ENCODE measurements at places on chromosomes 6 and 20.

GRCh38 chr6:45654673-45655072 is 276.9 kb upstream of the SUPT3H start:
- DNase-seq = no peak

DNA sequence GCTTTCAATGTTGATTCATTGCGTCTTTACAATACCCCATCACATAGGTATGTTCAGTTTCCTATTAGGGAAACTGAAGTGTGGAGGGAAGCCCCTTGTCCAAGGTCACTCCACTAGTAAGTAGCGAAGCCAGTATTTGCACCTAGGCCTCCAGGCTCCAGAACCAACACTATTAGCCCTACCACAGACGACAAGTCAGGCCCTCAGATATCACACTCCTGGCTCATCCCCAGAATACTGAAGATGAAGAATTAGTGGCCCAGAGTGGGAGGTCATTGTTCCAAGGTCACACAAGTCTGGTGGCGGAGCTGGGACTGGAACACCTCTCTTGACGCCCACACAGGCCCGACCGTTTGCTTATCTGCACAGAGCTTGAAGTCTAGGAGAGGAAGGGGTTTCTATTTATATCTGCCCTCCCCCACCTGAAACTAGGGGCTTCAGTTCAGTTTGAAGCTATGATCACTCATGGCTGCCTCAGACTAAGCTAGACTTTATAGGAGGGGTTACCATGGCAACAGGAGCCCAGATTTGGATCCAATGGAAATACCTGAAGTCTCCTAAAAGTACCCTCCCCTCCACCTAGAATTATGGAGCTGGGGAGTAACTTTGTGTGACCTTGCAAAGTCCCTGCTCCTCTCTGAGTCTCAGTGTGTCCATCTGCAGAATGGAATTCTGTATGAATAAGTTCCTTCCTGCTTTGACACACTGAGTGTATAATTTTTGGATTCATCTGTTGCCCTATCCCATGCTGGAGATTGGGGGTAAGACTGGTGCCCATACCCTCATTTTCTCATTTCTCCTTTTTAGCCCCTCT is 2.2 kb downstream of the SNTA1 start:
- no peak for DNase-seq

DNA sequence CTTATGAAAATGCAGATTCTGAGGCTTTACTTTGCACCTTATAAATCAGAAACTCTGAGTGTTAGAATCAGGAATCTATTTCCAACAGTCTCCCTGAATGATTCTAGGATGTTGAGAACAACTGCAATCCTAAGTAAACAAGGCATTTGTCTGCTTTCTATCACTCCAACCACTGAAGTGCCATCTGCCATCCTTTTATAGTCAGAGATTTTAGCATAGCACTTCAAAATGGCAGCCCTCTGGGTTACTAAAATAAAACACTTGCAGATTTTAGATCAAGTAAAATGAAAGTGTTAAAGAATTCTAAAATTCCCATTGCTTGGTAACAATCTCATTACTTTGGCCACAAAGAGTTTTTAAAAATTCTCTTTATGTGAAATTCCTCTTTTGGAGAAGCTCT is 258.9 kb downstream of the CD109 start:
- no peak for DNase-seq

DNA sequence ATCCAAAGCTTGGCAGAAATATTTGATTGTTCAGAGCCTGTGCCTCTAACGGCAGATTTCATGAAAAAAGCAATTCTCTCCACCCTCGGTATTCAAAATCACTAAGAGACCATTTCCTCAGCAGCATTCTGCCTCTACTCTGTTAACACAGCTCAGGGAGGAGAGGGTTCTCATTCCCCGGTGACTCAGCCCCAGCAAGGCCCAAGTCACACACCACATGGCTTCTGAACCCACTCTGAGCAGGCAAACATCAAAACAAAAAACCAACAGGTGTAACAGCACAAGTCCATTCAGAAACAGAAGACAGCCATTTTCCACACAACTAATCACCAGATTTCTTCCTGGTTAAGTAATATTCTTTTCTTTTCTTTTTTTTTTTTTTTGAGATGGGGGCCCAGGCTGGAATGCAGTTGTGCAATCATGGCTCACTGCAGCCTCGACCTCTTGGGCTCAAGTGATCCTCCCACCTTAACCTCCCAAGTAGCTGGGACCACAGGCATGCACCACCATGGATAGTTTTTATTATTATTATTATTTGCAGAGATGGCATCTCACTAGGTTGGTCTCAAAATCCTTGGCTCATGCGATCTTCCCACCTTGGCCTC is 55.4 kb downstream of the GFOD1 start:
- DNase-seq = peak; percentile 55

GRCh38 chr6:56831334-56831733 is 123.6 kb upstream of the BEND6 start:
- no peak for DNase-seq

- DNase-seq = peak; percentile 35
Measured at GRCh38 chr6:163427498-163428254, 13.2 kb downstream of the QKI start.

DNA sequence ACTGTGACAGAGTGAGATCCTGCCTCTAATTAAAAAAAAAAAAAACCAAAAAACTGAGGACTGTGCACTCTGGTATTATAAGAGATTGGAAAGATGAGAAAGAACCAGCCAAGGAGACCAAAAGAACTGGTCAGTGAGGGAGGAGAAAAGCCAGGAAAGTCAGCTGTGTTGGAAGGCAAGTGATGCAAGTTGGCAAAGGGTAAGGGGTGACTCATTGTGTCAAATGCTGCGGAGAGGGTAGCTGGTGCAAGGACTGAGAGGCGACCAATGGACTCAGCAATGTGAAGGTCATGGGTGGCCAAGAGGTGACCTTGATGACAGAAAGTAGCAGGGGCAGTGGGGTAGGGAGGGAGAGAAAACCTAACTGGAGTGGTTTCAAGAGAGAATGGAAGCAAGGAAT is 27.4 kb upstream of the LRRN4 start:
- DNase-seq = no peak

DNA sequence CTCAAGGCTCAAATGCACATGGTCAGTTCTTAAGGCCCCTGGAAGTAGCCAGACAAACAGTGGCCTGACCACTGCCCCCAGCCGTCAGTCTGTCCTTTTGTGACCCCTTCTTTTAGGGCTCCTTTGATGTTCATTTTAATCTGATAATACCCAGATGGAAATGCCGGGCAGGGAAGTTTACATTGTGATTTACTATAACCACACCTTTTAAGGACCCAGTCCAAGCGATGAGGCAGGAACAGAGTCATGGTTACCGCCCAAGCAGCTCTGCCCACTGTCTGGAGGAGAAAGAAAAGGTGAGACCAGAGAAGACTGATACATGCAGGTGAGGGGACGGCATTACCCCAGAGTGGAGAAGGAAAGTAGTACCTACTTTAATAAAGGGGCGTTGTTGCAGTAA is 110.6 kb downstream of the PLEKHG1 start:
- no peak for DNase-seq

GRCh38 chr20:32796981-32797451 is 22.7 kb upstream of the MAPRE1 start:
- DNase-seq = no peak

DNA sequence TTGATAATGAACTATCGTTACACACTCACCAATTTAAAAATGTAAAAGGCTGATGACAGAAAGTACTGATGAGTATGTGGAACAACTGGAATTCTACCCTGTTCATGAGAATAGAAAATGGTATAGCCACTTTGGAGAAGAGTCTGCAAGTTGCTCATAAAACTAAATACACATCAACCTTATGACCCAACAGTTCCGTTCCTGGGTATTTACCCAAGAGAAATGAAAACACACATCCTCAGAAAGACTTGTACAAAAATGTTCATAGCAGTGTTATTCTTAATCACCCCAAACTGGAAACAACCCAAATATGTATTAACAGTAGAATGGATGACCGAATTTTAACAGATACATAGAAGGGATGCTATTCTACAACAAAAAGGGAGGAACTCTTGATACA is 145.7 kb upstream of the LRFN2 start:
- no peak for DNase-seq
